ENCODE measurements at places on chromosomes 12 and 14.
A peak's percentile ranks its signal among the peaks of the same experiment; 100 is the strongest.

- DNase-seq = no peak
These were observed 45.6 kb upstream of the SGPP1 start for GRCh38 chr14:63773504-63773903.

GRCh38 chr12:91155990-91156389 is 26.6 kb downstream of the DCN start:
- DNase-seq = no peak

GRCh38 chr12:54463484-54463883 is 9.9 kb downstream of the GTSF1 start:
- DNase-seq = no peak

- DNase-seq = no peak
These were observed 557.7 kb downstream of the FSCB start for GRCh38 chr14:43949400-43949799.

DNA sequence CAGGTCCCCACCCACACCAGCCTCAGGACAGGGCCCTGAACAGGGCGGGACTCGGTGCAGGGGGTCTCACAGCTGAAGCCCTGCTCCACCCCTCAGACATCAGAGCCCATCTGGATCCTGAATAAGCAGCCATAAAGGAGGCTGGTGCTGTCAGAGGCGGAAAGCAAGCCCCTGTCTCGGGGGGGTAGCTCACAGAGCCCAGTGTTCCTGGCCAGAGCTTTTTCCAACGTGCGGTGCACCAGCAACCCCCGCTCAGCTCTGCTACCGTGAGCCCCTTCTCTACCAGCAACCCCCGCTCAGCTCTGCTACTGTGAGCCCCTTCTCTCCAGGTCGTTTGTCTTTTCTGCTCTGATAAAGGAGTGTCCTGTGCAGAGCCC is 136.5 kb upstream of the SFSWAP start:
- no peak for DNase-seq

DNA sequence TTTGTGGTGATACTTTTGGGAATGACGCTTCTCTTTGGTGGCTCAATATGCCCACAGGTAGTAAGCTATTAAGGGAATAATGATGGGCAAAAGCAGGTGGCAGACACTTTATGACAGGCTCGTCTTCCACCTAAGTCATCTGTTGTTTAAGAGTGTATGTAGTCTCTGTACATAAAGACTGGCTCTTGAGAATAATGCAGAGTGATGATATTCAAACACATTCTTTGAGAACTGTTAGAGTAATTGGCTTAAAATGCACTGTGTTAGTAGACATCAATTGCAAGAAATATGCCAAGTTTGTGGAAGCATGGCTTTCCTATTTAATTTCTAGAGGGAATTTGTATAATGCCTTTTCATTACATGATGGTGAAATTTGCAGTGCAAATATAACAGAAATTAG is 694.8 kb upstream of the MIS18BP1 start:
- no peak for DNase-seq

GRCh38 chr12:16075887-16076286 is 164.8 kb downstream of the DERA start:
- DNase-seq = no peak

- DNase-seq = no peak
These were observed 173.0 kb upstream of the G2E3 start for GRCh38 chr14:30385925-30386324.

DNA sequence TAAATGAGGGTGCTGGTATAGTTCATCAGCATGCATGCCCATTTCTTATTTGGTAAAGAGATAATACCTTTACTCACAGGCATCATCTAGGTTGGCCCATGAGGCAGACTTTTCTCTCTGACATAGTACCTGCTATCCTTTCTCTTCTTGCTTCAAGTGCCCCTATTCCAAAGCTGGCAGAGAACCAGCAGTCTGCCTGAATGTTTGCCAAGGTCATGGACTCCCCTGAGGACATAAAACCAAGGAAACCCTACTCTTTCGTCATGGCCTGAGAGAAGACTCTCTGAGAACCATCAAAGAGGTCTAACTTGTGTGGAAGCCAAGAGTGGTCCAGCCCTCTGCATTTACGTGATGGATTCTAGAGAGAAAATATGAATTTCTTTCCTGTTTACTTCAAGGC is 11.9 kb downstream of the PPP1R36 start:
- no peak for DNase-seq

GRCh38 chr12:31651893-31652521 is 7.5 kb upstream of the ETFBKMT start:
- DNase-seq = no peak

DNA sequence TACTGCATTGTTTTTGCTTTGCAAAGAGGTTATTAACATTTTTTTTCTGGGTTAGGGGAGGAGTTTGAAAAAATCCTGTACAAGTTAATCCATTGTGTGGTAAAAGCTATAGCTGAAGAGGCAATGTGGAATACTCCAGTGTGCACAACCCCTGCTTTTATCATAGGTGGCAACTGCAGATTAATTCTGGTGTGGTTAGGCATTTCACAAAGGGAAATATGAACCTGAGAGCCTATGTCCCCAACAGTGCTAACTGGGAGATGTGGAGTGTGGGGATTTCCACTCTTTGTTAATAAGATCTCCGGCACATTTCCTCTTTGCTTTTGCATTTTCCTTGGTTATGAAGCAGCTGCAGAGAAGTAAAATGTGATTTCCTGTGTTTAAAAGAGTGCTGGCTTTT is 33.6 kb downstream of the PRORP start:
- DNase-seq = no peak

DNA sequence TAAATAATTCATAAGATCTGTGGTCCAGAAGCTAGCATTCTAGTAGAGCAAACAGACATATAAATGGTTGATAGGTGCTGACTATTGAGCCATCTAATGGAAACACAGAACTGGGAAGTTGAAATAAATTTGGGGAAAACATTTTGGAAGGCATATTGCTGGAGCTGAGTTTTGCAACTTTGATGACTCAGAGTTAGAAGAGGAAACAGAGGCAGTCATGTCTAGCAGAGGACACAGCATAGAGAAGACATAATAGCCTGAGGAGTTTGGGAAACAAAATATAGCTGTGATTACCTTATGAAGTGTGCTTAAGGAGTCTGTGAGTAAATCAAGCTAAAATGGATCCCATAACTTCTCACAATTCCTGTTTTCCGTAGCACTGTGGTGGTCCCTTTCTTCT is 86.9 kb upstream of the FLRT2 start:
- no peak for DNase-seq

DNA sequence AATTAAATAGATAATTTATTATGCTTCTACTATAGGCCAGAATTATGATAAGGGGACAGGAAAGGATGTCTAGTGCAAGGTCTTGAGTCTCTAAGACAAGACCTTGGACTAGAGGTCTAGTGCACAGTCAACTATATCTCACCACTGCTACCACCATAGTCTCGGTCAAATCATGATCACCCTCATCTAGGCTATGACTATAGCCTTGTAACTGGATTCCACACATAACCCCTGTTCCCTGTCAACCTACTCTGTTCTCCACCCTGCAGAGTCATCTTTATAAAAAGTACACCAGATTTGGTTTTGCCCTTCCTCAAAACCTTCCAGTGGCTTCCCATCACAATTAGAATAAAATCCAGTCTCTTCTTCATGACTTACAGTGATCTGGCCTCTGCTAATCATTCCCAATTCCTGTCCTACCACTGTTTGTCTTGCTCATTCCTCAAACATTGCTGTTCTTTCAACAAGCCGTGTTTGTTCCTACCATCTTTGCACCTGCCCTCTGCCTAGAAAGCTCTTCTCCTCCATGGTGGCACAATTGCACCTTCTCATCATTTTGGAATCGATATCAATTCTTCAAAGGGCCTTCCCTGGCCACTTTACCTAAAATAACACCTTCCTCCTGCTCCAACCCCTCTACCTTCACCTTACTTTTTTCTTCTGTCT is 169.4 kb downstream of the FOXN3 start:
- DNase-seq = no peak

- no peak for DNase-seq
These were observed 311.3 kb downstream of the DPF3 start for GRCh38 chr14:72582582-72582981.

- no peak for DNase-seq
These were observed 43.0 kb upstream of the GLIPR1 start for GRCh38 chr12:75437564-75437963.

DNA sequence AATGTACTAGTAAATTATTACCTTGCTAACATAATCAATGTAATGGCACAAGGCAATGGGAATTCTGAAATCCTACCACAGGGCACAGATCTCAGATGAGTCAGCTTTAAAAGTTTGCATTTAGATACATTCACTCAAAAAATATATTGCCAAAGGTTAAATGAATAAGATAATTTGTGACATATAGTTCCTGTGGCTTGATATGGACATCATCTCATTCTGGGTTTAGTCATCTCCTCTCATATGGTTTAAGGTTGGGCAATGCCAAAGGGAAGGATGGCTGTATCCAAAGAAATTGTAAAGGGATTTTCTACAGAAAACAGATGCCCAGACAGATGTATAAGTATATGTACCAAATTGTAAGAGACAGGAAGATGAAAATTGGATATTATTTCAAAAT is 1065.0 kb downstream of the LRFN5 start:
- no peak for DNase-seq

- no peak for DNase-seq
These were observed 218.9 kb downstream of the ITPR2 start for GRCh38 chr12:26614011-26614616.

- DNase-seq = no peak
These were observed 75.6 kb downstream of the GALNT4 start for GRCh38 chr12:89448951-89449371.

- DNase-seq = no peak
These were observed 300.3 kb downstream of the ZFP36L1 start for GRCh38 chr14:68492381-68493151.

- no peak for DNase-seq
These were observed 81.3 kb downstream of the PPHLN1 start for GRCh38 chr12:42407306-42407705.

DNA sequence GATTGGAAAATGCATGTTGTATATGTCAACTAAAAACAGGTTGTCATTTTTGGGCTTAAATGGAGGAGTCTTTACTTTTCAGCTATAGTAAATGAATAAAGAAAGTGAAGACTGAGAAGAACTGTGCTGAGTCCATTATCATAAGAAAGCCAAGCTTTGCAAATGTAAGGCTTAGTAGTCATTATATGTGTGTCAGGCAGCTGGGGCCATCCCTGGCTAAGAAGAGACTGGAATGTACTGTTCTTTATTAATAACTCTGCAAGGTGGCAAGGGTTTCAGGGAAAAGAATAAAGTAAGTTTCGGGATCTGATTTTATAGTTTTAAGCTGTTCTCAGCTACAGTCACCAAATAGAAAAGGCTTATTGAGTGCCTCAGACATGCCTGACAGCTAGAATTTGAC is 48.7 kb downstream of the SRGAP1 start:
- no peak for DNase-seq

DNA sequence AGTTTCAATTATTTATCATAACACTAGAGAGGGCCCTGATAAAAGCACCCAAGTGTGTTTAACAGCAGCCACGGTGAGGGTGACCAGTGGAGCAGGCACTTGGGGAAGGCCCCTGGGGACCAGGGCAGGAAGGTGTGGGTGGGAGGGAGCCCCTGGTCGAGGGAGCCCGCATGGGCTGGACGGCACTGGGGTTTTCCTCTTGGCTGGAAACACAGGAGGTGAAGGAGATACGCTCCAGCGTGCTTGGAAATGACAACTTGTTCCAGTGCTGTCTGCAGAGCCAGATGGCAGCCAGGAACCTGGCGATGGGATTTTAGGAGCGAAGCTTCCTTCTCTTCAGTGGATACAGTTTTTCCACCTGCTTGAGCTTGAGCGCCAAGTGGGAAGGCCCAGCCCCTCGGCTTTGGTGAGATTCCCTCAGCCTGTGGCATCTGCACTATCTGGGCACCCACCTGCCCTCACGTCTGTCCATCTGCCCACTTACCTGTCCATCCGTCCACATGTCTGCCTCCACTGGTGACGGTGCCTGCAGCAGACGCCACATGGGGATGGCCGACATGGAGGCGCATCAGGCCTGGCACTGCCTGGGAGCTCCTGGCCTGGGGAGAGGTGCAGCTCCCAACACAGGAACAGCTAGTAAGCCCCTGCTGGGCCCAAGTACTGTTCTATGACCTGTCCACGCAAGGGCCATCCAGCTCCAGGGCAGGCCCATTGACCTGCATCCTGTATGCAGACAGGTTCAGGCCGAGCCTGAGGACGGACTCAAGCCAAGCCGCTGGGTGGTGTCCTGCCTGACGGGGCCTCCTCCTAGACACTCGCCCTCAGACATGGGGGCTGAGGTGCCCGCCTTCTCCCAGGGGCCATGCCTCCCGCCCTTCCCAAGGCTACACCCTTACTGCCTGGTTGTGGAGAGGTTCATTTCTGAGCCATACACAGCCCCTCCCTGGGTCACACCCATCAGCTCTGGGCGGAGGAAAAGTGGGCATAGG is 192.2 kb upstream of the C14orf180 start:
- DNase-seq = peak; percentile 1

DNA sequence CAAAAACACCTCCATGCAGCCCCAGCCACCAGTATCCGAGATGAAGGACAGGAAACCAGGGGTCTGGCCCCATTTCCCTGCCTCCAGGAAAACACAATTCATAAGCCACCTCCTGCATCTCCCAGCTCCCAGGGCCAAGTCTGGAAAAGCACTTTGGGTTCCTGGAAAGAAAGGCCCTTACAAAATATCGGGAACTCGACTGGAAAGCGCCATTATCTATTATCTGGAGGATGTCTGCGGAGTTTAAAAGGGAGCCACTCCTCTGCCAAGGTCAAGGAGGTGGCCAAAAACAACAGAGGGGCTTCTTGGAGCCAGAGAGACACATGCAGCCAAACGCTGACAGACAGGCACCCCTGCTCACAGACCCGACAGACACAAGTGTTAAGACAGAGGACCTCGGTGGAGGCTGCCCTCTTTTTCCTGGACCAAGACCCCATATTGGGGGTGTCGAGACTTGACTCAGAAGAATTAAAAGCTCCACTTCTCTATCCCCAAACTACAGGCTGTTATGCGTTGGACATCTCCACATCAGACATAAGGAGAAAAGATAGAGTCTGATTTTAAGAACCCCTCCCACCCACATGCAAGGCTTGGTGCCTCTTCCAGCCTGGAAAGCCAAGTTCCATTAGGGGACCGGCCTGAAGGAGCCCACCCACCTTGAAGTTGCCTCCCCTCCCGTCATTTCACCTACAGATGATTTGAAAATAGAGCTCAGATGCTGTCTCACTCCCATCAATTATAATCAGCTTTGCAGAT is 9.6 kb downstream of the ACTN1 start:
- no peak for DNase-seq

GRCh38 chr12:39405580-39405979 is 37.3 kb downstream of the KIF21A start:
- DNase-seq = no peak

DNA sequence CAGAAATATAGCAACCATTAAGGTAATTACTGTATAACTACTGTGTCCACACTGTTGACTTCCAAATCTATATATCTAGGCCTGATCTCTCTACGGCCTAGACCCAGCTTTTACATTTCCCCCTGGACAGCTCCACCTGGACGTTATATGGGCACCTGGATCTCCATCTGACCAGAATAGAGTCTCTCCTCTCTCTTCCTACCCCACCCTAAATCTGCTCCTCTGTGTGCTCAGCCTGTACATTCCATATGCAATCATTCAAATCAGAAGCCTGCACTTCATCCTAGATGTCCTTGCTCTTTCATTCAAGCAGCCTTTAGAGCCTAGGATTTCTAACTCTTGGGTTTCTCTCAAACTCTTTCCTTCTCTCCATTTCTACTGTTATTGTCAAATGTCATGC is 255.0 kb downstream of the PAX9 start:
- no peak for DNase-seq
